Left lobe of liver (tissue), 2 donors: ENCODE measurements at places on chromosomes 3 and 15. TPM values are rescaled to one million over a fixed set of nuclear protein-coding genes. Genes with fewer than 3 reads are reported as not detected.

GRCh38 chr15:49558929-49559328 lies 61.7 kb downstream of the FAM227B start:
- no peak for DNase-seq

- DNase-seq: peak; percentile 69
Observed at GRCh38 chr3:196055683-196056270, 26.1 kb downstream of the TFRC start.

Gene PRSS50
- 0.13 TPM for total RNA-seq

GRCh38 chr3:185680231-185680630 lies 94.1 kb downstream of the SENP2 start:
- DNase-seq: no peak

Gene EFCAB12
- total RNA-seq: 0.40 TPM

GRCh38 chr15:33788906-33789540 lies 179.3 kb upstream of the CHRM5 start:
- no peak for DNase-seq

DNA sequence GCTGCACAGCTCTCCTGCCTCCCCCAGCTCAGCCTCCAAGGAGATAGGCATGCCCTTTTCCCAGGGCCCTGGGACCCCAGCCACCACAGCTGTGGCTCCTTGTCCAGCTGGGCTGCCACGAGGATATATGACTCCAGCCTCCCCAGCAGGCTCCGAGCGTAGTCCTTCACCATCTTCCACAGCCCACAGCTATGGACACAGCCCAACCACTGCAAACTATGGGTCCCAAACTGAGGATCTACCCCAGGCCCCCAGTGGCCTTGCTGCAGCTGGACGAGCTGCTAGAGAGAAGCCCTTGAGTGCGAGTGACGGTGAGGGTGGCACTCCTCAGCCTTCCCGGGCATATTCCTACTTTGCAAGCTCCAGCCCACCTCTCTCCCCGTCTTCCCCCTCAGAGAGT lies 20.5 kb upstream of the APEH start:
- no peak for DNase-seq

DNA sequence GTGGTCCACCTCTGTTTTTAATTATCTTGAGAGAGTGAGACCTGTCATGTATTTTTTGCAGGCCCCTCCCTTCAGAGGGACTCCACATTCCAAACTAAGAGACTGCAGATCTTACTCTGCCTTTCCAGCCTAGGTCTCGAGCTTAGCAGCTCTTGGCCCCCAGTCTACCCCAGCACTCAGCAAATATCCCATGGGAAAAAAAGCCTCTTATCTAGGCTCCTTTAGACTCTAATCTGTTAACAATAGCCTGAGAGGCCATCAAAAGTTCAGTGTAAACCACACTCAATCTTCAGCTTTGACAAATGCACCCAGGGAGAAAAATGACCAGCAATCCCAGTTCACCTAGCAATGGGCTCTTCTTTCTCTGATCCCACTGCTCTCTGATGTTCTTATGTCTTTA lies 8.6 kb upstream of the BLM start:
- no peak for DNase-seq

Gene TRPM1
- 0.10 TPM for total RNA-seq

Gene PLSCR4
- total RNA-seq: 27.6 TPM

DNA sequence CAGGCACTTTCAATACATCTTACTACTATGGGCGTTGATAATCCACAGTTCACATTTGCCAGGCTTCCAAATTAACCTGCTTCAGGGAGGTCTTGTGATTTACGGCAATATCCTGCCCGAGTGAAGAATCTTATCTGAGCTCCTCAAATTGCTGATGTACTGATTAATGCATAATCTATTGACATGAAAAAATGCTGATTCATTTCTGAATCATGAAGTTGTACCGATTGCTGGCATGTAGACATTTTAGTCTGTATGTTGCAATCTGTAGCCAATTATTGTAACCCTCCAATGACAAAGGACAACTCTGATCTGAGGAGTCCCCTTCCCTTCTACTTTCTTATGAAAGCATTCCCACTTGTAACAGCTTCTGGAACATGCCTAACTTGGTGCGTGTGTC lies 97.2 kb downstream of the SEC22A start:
- DNase-seq: no peak

DNA sequence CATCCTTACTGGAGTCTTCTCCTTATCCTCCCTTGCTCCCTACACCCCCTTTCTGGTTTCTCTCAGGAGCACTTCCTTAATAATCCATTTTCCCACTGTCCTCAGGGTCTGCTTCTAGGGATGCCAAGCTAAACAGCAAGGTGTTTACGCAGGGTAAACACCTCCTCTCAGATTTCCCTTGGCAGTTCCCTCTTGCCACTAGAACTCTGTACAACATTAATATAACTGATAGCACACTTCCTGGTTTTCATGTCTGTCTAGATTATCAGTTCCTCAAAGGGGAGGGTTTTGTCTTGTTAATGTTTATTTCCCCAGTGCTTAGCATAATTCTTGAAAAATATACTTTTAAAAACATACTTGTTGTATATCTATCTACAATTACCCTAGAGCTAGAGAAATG lies 118.0 kb upstream of the SLC24A5 start:
- DNase-seq: no peak

Gene CTXN2
- total RNA-seq: not detected

DNA sequence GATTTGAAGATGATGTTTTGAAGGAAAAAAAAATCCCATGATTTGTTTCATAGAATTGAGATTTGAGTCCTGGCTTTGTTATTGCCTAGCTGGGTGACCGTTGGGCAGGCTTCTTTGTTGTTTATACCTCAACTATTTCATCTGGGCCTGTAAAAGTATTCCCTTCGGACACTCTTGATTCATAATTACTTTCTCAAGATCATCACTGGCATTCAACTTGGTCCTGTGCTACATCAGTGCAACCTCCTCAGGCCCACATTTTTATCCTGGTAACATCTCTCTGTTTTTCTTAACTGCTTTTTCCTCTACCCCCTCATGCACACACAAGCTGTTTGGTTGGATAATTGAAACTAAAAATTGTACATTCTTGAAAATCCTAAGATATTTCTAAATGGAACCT lies 67.5 kb upstream of the P3H2 start:
- no peak for DNase-seq

DNA sequence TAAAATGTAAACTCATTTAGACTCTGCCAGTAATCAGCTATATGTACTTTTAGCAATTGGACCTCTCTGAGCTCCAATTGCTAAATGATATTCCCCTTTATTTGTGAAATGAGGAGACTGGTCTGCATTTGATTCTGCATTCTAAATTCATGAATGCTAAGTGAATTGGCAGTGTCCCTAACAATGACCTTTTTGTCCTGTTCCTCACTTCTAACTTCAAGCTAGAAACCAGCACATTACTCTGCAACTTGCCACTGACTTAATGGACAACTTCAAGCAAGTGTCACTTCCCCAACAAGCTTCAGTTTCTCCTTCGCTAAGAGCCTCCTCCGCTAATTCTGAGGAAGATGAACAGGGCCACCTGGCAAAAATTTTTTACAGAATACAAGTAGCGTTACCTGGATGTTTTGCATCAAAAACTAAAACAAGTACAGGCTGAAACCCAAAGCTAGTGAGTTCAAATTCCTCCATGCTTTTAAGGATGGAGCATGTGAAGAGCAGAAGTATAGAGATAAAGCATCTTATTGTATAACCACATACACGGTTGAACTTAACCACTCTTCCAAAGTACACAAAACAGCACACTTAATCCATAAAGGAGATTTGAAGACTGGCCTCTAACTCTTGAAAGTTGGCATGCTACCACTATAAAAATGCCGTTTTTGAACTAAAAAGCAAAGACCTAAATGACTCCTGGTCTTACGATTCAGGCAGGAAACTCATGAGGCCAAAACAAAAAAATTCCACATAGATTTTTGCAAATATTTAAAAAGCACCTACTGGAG lies 207.6 kb downstream of the MAGI1 start:
- no peak for DNase-seq

- no peak for DNase-seq
Observed at GRCh38 chr3:71438071-71438685, 145.3 kb downstream of the FOXP1 start.

- no peak for DNase-seq
Observed at GRCh38 chr3:129317014-129317771, 38.5 kb downstream of the HMCES start.

DNA sequence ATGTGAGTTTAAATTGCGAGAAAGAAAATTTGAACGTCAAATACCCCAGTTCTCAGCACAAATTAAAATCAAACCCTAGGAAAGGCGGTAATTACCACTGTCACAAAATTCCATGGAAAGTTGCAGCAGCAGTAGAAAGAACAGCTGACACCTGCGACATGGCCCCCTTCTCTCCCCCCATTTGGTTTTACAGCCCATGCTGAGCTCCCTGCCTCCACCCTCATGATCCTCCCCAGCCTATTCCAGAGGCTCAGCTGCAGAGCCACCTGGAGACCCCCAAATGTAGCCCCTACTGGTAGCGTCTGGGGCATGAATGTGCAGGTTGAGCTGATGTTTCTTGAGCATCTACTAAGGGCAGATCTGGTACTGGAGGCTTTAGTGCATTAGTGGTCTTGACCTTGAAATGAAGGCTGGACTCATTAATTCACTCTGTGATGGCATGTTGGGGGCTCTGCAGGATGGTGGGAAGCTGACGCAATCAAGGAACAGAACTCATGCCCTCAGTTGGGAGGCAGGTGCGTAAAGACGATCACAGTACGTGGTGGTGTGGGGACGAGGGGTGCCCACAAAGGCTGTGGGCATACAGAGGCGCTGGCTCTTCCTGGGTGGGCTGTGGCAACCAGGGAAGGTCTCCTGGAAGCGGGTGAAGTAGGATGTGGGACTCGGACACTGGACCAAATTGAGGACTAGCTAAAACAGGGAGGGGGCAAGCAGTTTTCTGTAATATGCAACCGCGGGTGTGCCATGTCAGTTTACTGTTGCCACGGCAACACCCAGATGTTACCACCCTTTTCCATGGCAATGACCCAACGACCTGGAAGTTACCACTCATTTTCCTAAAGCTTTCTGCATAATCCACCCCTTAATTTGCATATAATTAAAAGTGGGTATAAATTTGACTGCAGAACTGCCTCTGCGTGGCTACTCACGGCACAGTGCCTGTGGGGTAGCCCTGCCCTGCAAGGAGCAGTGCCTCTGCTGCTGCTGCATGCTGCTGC lies 39.8 kb downstream of the PRKCD start:
- DNase-seq: no peak

Gene CHAC1
- total RNA-seq: 1.1 TPM

DNA sequence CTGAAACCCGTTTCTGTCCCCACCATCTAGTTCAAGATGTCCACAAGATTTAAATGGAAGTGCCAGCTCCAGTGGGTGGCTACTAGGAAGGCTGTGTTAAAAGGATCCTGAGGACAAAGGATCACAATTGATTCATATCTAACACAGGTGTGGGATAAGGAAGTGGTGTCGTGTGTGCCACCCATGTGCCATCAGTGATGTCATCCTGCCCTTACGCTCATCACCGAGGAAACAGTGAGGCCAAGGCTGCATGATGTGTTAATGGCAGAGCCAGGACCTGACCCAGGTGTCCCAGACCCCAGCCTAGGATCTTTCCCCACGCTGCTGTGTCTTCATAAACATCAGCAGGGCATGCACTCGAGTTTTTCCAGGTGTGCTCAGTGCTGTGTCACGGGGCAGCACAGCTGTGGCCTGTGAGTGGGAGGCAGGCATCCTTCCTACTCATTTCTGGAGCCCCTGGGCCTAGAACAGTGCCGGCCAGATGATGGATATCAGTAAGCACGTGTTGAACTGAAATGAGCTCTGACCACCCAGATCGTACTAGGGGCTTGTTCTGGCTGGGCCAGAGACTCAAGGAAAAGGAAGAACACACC lies 10.6 kb upstream of the TGM5 start:
- DNase-seq: no peak

DNA sequence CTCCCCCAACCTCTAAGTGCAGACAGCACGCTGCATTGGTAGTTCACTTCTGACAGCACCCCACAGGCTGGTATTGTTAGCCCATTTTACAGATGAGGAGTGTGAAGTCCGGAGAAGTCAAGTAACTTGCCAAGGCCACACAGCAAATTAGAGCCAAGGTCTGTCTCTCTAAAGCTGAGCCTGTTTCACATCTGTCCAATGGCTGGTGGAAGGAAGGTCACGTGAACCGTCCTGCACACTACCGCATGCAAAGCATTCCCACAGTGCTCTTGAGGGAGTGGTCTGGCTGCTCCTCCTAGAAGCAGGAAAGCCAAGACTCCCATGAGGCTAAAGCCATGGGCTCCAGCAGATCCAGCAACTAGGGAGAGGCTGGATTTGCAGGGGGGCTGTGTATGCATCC lies 50.0 kb downstream of the MGLL start:
- no peak for DNase-seq

- DNase-seq: no peak
Observed at GRCh38 chr3:171455603-171456550, 4.3 kb downstream of the TNIK start.

GRCh38 chr15:101147181-101147580 lies 104.7 kb downstream of the CHSY1 start:
- DNase-seq: no peak

Gene MEIS2
- 9.1 TPM for total RNA-seq

- DNase-seq: no peak
Observed at GRCh38 chr3:15420871-15421270, 6.5 kb downstream of the METTL6 start.

- DNase-seq: no peak
Observed at GRCh38 chr15:78212008-78212407, 22.4 kb downstream of the ACSBG1 start.

DNA sequence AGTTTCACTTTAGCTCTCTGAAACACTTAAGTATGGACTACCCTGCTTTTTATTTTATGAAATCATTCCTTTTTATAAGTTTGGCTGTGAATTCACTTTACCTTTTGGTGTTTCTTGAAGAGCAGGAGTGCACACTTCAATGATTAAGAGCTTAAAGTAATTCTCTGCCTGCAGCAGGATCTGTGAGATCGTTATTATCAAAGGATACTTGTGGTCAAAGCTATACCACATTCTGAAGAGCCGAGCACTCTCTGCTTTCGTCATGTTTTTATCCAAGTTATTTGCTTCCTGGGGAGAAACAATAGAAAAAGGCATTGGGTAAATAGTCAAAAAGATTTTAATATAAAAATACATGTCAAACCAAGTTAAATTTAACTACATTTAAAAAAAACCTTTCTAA lies 243.7 kb downstream of the CHST2 start:
- no peak for DNase-seq

Gene GHSR
- not detected for total RNA-seq

Gene SLC12A8
- 24.2 TPM for total RNA-seq

- DNase-seq: no peak
Observed at GRCh38 chr3:107938143-107938542, 152.7 kb downstream of the CD47 start.

Gene DPPA4
- 1.8 TPM for total RNA-seq

- DNase-seq: no peak
Observed at GRCh38 chr3:141311170-141311495, 57.2 kb upstream of the ZBTB38 start.

- DNase-seq: no peak
Observed at GRCh38 chr3:142987707-142988106, 13.7 kb upstream of the U2SURP start.

DNA sequence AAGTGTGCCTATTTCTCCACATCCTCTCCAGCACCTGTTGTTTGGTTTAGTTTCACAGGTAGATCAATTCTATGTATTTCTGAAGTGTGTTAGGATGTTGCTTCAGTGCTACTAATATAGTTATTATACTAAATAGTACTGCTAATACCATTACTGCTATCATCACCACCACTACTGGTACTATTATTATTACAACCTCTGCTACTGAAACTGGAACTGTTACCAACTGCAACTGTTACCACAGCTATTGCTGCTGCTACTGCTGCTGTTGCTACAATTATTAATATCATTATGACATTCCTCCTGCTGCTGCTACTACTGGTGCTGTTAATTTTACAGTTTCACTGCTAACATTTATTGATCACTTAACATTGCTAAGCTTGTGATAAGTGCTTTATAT lies 8.3 kb upstream of the LMOD3 start:
- DNase-seq: no peak
